Activated CD4-positive, CD25-positive, alpha-beta regulatory T cell treated with anti-CD3 and anti-CD28 coated beads, Interleukin-2, amount 50 U/mL, for 72 hours (primary cell): ENCODE measurements at places on chromosomes 6 and 20.

DNA sequence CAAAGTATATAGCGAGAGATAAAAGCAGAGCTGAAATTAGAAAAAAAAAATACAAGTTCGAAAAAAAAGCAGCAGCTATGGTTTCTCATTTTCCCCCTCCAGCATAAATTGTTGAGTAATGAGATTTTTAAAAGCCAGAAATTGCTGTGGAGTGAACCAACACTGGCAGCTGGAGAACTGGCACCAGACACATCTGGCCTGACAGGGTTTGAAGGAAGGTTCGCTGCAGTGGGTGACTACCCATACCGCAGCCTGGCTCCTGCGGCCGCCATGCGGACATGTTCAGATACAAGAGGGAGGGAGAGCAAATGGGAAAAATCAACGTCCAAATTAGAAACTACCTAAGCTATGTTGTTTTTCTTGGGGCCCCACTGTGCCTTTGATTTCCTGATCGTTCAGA is 3.3 kb downstream of the APCDD1L start:
- DNase-seq = no peak

GRCh38 chr6:169292338-169293124 is 38.9 kb upstream of the THBS2 start:
- DNase-seq = no peak

- DNase-seq = no peak
These were observed 118.3 kb upstream of the ECI2 start for GRCh38 chr6:4253604-4254231.

DNA sequence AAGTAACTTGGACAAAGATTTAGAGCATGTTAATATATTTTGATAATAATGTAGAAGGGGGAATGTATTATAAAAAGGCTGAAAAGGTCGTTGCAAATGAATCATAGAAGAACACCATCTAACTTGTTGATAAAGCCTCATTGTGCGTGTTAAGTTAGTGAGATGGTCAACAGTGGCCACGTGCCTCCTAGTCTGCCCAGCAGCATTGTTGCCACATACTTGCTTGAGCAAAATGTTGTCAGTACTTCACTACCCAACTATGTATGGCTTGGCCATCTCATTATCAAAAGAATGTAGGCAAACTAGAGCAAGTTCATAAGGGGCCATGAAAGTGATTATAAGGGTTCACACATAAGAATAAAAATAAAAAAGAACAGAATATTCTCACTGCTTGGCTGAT is 84.6 kb downstream of the PHACTR1 start:
- DNase-seq = no peak

DNA sequence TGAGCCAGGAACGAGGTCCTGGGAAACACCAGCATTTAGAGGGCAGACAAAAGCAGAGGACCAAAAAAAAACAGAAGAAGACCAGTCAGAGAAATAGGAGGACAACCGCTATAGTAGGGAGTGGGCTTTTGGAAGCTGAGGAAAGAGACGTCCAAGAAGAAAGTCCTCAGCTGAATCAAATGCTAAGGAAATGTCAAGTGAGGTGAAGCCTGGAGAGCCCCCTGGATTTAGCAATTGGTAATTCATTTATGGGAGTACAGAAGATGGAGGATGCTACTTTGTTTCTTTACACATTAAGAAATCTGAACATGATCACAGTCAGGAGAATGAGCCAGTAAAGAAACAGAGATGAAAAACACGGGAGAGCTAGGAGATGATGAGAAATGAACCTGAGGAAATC is 41.1 kb downstream of the LRP11 start:
- no peak for DNase-seq

- no peak for DNase-seq
These were observed at the start of gene HLA-DPA1 for GRCh38 chr6:33073431-33073871. Gene HLA-DPA1 (minus strand): TSS chr6:33073649.

- DNase-seq = no peak
These were observed 33.9 kb upstream of the TNFRSF21 start for GRCh38 chr6:47343600-47343999.

DNA sequence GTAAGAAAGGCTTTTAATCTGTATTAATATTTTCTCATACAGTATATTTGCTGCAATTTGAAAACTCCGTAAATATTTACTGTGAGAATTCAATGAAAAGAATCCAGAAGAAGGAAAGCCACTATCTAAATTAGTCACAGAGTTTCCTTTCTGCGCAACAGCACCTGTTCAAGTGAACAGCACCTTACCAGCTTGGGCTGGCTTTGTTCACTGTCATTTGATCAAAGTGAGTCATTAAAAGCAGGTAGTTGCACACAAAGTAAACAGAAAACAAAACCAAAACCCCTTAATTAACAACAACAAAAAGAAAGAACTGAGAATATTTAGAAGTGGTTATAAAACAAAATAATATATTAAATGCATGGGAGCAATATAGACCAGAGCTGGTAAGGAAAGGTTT is 12.8 kb downstream of the SMLR1 start:
- no peak for DNase-seq

- no peak for DNase-seq
These were observed 32.9 kb downstream of the TRIM38 start for GRCh38 chr6:25995507-25995906.

- no peak for DNase-seq
These were observed 101.0 kb downstream of the CENPW start for GRCh38 chr6:126440923-126441322.

DNA sequence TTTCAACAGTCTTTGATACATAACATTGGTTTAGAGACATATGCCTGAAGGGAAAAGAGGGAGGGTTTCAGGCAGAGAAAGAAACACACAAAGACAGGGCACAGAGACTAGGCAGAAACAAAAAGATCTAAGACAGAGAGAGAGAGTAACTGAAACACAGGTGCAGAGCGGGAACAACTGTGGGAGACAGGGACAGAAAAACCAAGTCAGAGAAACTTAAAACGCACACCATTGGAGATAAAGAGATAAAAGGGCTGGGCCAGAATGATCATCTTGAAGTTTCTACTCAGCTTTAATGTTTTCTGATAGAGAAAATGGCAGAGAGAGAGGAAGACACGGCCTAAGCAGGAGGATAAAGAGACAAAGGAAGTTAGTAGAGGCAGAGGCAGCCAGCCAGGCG is 11.8 kb downstream of the UNC5CL start:
- no peak for DNase-seq
